Metanephros (tissue), 2 donors: ENCODE measurements at places on chromosomes 3 and 15. TPM values are rescaled to one million over a fixed set of nuclear protein-coding genes. Genes with fewer than 3 reads are reported as not detected.

WDR82 gene
- 74.4 TPM for total RNA-seq

SLC28A1 gene
- total RNA-seq: 6.6 TPM

C3orf33 gene
- 6.7 TPM for total RNA-seq

ARIH1 gene
- total RNA-seq: 76.7 TPM

MINAR1 gene
- 1.1 TPM for total RNA-seq
